ENCODE measurements at places on chromosomes 1 and 21.

DNA sequence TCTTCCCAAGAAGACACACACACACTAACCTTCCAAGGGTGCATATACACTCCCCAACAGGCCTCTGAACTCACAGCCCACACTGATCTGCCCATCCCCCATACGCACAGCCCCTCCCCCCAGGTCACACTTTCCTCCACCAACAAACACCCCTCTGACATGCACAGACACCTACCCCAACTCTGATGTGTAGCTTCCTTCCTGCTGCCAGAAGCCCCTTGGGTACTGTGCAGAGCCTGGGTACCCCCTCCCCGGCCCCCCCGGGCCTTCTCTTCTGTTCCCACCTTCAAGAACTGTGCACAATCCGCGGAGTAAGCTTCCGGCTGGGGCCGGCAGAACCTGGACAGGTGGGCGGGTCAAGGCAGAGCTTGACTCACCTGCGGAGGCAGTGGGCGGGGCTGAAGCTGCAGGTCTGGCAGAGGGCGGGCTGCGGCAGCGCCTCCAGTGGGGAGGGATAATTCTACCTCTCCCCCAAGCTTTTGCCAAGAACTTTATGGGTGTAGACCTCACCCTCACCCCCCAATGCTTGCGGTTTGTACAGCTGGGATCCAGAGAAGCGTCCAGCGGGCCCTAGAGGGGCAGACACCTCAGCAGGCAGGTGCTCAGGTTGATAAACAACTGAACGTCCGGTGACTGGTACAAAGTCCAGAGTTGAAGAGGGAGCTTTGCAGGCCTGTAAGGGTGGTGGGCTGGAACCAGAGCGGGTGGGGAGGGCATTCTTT is at the start of gene C1orf210:
TSS of gene C1orf210 (minus strand) at position 313 of the 722 bp plus-strand sequence. CDS start 2,311 bp downstream, outside the sequence.
- no peak for DNase-seq

DNA sequence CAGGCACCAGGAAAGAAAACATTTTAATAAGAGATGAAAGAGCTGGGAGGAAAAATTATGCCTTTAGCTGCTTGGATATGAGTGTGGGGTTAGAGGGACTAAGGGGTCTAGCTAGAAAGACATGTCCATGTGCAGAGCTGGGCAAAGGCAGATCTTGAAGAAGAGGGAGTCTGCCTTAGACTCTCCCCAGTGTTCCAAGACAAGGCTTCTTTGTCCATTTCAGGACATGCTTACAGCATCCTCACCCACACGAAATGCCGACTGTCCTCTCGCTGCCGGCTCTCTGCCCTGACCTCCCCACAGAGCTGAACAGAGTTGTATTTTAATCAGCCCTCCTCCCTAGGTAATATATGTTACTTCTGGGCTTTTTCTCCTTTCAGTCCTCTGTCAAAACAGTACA is 100.7 kb upstream of the ATP1B1 start:
- DNase-seq: no peak

DNA sequence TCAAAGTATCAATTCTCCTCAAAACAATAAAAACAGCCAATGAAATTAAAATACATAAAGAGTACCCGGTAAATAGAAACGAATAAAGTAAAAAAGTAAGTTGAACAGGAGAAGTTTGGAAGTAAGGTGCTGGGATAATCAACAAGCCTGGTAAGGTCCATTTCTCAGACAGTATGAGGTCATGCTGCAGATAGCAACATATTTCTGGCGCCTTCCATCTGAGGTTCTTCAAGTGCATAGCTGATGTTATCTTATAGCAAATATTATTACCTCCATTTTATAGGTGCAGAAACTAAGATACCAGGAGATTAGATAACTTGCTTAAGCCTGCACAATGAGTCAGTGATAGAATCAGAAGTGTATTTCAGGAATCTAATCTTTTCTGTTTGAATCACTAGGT is 23.7 kb upstream of the CEP350 start:
- DNase-seq: no peak

DNA sequence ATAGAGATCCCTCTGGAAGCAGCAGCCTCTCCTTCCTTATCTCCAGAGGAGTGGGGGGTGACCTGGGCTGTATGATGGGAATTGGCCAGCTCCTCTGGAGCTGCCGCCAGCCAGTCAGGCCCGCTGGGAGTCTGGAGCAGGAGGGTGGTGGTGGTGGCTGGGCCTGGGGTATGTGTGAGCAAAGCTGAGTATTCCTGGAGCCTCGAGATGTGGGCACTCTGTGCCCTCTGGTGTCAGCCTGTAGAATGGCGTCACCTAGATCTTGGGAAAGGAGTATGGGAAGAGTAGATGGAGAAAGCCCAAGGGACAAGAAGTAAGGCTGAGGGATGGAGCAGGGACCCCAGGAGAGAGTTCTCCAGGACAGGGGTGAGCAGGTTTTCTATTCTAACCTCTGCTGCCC is 16.0 kb downstream of the VANGL2 start:
- peak; percentile 9 for DNase-seq

DNA sequence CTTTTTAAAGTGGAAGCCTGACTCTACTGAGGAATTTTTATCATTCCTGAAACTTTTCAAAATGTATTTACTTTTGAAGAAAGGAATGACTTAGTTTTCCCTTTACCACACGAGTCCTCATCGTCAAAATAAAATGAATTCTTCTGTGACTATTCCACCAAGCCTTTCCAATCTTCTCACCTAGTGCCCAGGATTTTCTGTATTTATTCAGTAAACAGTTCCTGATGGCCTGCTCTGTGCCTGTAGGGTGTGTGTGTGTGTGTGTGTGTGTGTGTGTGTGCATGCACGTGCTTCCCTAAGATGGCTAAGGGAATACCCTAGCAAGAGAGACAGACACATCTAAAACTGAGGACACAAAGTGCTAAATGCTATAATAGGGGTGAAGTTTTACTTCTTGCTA is 395.0 kb upstream of the USP24 start:
- no peak for DNase-seq

GRCh38 chr1:203624341-203624712 is 2.3 kb upstream of the ATP2B4 start:
- no peak for DNase-seq

DNA sequence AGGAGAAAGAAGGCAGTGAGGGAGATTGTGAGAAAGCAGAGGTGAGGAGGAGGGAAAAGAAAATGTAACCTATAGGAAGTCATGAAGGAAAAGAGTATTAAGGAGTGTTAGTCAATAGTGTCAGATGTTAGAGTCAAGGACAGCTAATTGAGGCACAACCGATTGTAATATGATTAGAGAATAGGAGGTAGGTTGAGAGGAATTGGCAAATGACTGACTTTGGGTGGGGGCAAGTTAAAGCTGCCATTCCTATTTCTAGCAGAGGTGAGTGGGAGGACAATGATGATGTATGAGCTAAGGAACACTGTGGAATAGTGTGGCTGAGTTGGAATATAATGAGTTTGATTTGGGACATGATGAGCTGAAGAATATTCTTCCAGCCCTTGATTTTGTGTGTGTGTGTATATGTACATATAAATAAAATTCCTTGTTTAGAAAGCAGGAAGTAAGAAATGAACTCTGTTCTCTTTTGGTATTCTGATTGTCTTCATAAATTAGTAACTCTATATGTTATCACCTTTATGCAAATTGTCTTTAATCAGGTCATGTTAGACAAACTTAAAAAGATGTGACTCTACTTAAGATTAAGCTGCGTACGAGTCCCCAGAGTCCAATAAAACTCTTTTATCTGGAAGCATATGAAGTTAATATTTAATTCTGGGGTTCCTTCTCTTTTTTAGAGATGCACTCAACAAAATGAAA is 98.4 kb downstream of the FNBP1L start:
- DNase-seq: no peak

DNA sequence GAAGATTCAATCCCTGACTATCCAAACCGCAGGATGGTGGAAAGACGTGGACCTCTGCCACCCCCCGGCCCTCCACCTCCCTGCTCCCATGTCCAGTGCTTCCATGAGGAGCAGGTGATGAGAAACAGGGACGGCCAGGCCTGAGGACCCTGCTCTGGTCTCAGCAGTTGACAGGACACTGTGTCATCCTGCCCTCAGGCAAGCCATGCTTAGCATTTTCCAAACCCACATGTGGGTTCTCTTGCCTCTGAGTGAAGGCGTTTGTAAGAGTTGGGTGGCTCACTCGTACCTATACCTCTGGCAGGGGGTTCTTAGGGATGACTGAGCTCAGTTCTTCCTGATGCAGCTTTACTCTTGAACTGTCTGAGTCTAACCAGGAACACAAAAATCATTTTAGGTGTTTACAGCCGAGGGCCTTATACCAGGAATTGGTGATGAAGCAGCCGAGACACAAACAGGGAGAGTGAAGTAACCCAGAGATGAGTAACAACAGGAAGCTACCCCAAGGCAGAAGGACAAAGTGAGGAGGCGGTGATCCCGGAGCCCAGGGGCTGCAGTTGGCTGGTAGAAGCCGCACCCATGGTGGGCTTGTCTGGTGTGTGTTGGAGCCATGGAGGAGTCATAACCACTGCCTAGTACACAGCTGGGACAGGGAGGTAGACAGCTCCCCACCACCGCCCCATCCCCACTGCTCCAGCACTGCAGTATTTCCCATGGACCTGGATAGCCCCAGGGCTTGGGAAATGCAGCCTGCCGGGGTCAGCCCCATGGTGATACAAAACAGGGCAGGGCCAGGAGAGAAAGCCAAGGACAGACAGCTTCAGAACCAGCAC is 21.4 kb downstream of the MYBPH start:
- DNase-seq: no peak

All from HL-60 (cell line).